ENCODE measurements at places on chromosomes 1 and 21.

GRCh38 chr1:167659881-167660280 is 29.8 kb downstream of the RCSD1 start:
- no peak for DNase-seq

DNA sequence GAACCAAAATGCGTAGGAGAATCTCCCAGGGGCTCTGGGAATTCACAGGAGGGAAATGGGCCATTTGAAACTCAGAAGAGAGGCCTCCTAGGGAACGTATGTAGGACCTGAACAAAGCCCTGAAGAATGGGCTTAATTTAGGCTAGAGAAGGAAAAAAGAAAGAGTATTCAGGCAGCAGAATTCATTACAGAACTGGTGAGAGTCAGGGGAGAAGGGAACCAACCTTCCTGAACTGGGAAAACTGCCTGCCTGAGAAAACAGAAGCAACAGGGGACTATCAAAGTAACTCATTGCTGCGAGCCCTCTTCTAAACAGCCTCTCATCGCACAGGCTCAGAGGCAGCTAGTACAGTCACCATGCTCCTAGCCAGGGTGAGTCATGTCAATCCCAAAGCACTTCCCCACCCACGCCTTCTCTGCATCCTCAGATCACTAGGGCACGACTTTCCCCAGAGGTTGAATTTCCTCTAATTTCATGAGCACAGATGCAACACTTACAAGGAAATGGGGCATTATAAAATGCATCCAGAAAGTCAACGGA is 98.1 kb downstream of the ADSS2 start:
- DNase-seq, result no peak

- DNase-seq, result no peak
These were observed 2.2 kb downstream of the VAMP4 start for GRCh38 chr1:171739656-171740055.

DNA sequence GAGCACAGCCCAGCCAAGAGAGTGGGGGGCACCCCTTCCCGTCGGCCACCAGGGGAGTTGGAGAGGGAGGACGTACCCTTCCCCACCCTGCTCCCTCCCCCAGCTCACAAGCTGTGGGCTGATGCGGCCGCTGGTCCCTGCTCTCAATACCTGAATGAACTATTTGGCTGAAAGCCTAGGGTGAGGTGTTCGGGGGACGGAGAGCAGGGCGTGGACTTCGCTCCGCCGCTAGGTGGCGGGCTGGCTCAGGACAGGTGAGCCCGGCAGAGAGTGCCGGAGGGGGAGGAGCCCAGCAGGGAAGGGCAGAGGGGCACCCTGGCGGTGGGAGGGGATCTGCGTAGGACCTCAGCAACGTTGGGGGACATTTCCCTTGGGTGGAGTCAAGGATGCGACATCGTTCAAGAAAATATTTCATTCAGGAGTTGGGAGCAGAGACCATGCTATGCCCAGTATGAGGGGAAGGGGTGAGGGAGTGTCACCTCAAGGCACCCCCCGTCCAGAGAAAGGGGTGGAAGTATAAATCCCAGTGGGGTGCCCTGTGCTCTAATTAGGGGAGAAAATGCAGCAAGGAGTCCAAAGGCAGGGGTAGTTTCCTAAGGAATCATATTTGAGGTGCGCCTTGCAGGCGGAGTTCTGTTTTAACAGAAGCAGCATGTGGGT is 12.0 kb upstream of the RHBG start:
- DNase-seq, result peak; percentile 65

GRCh38 chr1:26790551-26790953 is 2.8 kb downstream of the PIGV start:
- no peak for DNase-seq

GRCh38 chr1:244218220-244218619 is 167.1 kb downstream of the ZBTB18 start:
- no peak for DNase-seq

- DNase-seq, result no peak
These were observed 911 bp downstream of the LMO4 start for GRCh38 chr1:87329526-87330056.

DNA sequence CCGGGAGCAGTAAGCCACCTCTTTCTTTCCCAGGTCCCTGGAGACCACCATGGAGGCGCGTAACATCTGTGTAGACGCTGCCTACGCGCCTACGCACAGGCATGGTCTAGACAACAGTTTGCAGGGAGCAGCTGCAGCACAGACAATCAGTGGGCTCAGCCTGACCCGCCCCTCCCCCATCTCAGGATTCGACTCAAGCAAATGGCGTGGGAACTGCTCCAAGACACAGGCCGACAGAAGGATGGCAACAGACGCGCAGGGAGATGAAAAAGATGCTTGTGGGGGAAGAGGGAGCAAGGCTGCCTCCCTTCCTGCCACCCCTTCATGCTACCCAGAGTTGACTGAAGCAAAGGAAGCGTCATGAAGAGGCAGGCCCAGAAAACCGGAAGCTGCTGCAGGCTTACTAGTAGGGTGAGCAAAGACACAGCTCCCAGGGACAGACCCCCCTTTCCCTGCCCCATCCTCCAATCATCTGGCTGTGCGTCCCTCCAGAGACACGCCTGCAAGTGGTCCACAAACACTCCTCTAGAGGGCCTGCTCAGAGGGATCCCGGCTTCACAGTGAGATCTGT is 19.5 kb downstream of the STK40 start:
- DNase-seq, result peak; percentile 44

Measured in activated naive CD4-positive, alpha-beta T cell treated with anti-CD3 and anti-CD28 coated beads, Interleukin-2, amount 50 U/mL, for 16 hours (primary cell).